HFFc6 (cell line): ENCODE measurements at places on chromosomes 12 and 14. TPM values are rescaled to one million over a fixed set of nuclear protein-coding genes. Genes with fewer than 3 reads are reported as not detected.

DNA sequence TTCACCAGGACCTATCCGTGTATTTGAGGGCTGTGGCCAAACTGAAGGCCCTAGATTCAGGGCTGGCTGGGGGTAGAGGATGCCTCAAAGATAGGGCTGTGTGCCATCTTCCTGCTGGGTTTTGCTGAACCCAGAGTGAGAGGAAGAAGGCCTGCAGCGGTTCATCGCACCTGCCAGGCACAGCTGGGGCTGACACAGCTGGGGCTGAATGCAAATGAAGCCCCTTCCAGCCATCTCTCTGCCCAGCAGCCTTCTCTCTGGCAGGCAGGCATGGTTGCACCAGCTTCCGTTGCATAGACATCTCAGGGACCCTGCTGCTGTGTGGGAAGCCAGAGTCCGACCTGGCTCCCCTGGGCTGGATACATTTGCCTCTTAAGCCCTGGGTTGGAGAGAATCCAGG lies 152.4 kb downstream of the TSPAN9 start:
- no peak for DNase-seq

GRCh38 chr12:26400627-26401026 lies 205.3 kb downstream of the SSPN start:
- no peak for DNase-seq

GRCh38 chr12:20024194-20024593 lies 344.1 kb upstream of the PDE3A start:
- no peak for DNase-seq

The PRPH gene
- not detected in 3 replicates for total RNA-seq
